ENCODE measurements at places on chromosomes 16 and 17.

DNA sequence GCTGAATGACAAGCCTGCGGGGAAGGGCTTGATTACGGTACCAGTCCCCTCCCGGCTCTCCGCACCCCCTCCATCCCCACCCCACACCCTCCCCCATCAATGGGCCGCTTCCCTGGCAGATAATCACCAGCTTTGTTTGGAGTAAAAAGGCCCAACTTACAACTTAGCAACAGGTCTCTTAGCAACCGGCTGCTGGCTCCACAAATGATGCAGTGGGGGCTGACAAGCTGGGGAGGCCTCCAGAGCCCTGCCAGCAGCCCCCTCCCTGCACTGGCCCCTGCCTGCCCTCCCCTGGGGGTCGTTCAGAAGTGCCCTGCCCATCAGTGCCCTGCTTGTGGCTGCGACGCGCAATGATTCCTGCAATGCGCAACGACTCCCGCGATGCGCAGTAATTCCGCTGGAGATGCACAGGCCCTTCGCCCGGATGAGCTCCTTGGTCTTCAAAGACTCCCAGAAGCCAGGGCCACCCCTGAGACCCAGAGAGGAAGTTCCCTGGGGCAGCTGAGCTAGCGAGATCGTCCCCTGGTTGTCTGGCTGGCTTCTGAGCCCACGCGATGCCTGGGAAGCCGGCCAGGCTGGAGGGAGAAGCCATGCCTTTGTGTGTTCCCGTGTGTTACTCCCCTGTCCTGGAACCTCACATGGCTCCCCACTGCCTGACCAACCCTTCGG lies 23.3 kb downstream of the CPNE2 start:
- no peak for DNase-seq

GRCh38 chr16:85350973-85351372 lies 238.7 kb upstream of the CIBAR2 start:
- DNase-seq, result no peak

DNA sequence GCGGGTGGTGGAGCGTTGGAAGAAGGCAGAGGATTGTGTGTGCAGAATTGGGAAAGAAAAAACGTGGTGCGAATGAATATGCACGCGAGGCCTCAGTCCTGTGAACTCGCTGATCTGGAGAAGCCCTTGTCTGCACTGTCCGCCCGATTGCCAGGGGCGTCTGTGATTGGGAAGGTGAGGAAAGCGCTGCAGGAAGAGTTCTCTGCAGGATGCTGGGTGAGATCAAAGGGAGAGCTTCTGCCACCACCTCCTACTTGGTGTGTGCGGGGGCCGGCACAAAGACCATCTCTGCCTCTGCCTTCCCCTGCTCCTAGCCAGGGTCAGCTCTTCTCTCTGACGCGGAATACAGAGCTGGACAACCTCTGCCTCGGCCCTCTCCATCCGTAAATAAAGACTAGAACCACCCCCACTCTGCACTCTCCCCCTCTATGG lies 841 bp upstream of the RAB5C start:
- no peak for DNase-seq

- DNase-seq, result no peak
These were observed 31.3 kb upstream of the ABCC3 start for GRCh38 chr17:50603340-50603739.

DNA sequence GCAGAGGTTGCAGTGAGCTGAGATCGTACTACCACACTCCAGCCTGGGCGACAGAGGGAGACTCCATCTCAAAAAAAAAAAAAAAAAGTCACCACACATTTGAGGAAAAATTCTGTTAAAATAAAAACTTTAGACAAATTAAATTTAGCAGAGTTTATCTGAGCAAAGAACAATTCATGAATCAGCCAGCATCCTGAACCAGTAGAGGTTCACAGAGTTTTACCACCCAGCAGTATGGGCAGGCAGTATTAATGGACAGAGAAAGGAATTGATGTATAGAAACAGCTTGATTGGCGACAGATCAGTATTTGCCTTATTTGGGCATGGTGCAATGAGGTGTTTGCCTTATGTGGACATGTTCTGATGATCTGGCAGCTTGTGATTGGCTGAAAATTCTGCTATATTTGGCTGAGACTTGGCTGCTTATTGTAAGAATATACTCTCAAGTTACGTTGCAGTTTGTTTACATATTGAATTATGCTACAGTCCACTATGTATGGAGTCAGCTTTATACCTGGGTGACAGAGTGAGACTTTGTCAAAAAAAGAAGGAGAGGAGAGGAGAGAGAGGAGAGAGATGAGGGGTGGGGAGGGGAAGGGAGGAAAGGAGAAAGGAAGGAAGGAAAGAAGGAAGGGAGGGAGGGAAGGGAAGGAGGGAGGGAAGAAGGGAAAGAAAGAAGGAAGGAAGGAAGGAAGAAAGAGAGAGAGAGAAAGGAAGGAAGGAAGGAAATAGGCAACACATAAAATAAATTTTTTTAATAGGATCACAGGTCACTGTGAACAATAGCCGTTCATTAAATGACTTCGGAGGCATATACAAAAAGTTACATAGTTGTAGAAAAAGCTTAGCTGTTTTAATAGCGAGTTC lies 14.6 kb downstream of the ABCC3 start:
- no peak for DNase-seq

DNA sequence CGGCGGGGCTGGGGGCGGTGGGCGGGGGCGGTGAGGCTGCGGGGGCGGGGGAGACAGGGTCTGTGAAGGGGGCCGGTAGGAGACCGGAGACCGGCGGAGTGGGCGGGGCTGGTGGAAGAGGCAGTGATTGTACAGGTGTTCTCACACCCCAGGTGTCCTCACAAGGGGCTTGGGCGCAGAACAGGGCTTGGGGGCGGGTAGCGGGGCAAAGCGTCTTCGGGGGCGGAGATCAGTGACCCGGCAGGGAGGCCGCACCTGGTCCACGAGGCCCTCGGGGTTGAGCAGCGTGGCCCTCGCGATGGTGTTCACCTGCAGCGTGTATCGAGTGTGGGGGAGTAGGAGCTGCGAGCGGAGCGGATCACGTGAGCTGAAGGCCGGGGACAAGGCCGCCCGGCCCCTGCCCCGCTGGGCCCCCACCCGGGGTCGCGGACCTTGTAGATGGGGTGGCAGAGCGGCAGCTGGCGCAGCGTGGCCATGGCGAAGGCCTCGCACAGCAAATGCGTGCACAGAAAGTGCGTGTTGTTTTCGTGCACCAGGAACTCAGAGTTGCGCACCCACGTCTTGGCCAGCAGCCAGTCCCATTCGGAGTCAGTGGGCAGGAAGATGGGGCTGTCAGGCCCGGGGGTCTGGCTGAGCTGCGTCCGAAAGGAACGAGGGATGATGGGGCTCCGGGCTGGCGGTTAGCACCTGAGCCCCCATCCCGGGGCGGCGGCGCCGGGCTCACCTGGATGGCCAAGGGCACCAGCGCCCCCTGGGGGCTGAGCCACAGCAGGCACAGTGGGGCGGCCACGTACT lies 8.5 kb downstream of the ALOXE3 start:
- peak; percentile 80 for DNase-seq

DNA sequence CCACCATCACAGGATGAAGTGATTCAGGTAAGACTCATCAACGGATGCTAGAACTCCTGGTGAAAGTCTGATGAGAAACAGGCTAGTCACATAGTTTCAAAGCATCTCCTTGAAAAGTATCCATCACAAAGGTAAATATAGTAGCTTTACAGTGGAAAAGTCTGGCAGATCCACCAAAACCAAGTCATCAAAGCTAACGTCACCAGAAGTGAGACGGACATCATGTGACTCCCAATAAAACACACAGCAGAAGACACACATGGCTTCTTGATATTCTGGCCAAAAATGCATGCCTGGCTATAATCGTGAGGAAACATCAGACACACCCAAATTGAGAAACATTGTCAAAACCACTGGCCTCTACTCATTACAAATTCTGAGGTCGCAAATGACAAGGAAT lies 17.9 kb upstream of the TRPV3 start:
- no peak for DNase-seq

DNA sequence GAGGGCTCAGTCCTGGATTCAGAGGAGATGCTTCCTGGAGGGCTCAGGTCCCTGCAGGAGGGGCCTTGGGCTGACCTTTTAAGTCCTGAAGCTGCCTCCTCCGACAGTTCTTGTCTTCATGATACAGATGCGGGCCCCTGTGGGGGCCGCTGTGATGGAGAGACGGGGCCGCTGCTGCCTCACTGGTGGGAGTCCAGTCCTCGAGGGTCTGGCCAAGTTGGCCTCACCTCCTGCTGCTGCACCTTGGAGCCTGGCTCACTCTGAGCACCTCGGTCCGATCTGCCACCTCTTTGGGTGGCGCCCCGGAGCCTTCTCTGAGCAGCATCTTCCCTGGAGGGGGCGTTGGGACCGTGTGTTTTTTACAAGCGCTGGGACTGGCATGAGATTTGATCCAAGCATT lies 79.1 kb downstream of the KLHDC4 start:
- DNase-seq, result no peak
